ENCODE measurements at places on chromosomes 1 and 21.

- no peak for DNase-seq
Observed at GRCh38 chr1:46611691-46612221, 4.9 kb downstream of the MOB3C start.

- DNase-seq = no peak
Observed at GRCh38 chr1:82695443-82695842, 894.7 kb downstream of the ADGRL2 start.

DNA sequence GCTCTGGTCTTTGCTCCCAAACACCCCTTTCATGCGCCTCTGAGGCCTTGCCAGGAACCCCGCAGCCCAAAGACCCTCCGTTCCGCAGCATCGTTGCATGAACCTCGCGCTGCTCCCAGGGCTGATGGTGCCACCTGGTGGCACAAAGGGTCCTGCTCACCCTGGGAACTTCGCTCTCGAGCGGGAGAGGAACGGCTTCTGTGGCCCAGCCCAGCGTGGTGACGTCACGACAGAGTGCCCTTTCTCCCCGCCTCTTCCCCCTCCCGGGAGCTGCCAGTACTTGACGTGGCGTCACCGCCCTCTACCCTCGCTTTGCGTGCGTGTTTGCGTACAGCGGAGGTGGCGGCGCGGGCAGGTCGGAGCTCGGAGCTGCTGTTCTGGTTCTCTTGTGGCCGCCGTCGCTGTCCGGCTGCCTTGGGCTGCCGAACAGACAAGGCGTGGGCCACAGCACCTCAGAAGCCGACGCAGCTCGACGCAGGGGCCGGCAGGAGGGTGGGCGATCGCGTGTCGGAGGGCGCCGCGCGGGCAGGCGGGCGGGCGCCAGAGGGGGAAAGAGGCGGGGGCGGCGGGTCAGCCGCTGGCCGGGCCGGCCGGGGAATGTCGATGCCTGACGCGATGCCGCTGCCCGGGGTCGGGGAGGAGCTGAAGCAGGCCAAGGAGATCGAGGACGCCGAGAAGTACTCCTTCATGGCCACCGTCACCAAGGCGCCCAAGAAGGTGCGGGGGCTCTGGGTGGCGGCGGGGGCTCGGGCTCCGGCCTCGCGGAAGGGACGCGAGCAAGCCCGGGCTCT is at the start of gene AHCYL1:
AHCYL1 (plus strand) TSS at position 310 of the 791 bp plus-strand sequence; CDS start at position 598, 288 bp downstream.
- DNase-seq = peak; percentile 99

- DNase-seq = no peak
Observed at GRCh38 chr21:38467374-38467773, 30.9 kb downstream of the ERG start.

- DNase-seq = no peak
Observed at GRCh38 chr1:1080951-1081310, 6.8 kb upstream of the RNF223 start.

DNA sequence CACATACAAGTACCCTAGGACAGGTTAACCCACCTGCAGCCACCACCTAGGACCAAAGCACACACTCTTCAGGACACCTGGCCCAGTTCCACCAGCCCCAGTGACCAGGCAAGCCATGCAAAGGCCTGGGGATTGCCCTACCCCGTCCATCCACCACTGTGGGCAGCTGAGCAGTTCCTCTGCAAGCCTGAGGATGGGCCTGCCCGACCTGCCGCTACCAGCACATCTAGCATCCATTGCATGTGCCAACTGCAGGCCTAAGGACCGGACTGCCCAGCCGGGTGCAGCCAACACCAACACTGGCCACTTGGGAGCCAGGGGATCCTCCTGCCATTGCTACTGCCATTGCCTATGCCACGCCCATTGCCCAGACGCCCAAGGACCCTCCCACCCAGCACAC is 558.3 kb downstream of the SMYD3 start:
- DNase-seq = no peak

DNA sequence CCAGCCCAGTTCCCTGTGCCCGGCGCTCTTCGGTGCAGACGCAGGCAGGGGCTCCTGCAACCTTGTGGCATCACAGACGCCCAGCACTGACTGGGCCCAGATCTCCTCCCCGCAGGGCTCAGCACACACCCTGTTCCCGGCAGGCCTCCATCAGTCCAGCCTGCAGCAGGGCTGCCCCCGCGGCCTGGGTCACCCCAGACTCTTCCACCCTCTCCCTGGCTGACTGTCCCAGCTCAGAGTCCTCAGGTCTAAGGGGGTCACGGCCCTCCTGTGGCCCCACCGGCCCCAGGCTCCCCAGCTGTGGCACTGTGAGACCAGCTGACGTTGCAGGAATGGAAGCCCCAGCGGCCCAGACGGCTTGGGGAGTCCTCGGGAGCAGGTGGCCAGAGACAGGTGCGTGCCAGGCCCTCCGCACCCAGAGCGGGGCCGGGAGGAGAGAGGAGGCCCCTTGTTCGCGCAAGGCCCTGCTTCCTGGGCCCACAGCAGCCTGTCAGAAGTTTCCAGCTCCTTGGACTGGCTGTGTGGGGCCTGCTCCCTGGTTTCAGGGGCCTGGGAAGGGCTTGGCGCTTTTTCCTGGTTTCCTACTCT is 4.2 kb downstream of the B3GALT6 start:
- DNase-seq = no peak

- DNase-seq = no peak
Observed at GRCh38 chr1:173418107-173418985, 58.8 kb upstream of the PRDX6 start.

- DNase-seq = no peak
Observed at GRCh38 chr1:220884109-220884980, 5.1 kb downstream of the HLX start.

DNA sequence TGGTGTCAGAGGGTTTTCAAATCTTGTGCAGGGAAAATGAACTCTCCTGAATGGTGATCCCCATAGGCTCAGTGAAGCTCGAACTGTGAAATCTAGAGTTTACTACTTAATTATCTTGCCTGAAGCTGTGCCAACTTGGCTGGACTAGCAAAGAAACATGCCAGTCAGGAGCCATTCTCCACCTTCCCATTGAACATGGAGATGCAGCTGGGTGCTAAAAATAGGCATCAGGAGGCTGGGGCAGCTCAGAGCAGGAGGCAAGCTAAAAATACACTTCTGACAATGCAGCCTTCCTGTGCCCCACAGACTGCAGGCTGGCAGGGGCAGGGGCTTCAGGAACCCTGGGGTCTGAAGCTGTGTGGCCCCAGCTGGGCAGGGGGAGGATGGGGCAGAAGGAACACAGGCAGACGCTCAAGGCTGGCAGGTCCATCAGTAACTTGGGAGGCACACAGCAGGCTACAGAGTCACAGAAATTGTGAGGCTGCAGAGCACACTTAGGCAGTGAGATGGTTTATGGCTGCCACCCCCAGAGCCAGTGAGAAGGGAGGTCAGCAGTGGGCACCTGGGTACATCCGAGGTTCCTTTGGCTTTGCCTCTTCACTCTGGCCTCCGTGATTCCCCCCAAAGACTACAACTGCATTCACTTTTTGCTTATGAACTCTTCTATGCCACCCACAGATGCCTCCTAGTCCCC is 155.4 kb upstream of the KCND3 start:
- DNase-seq = no peak

DNA sequence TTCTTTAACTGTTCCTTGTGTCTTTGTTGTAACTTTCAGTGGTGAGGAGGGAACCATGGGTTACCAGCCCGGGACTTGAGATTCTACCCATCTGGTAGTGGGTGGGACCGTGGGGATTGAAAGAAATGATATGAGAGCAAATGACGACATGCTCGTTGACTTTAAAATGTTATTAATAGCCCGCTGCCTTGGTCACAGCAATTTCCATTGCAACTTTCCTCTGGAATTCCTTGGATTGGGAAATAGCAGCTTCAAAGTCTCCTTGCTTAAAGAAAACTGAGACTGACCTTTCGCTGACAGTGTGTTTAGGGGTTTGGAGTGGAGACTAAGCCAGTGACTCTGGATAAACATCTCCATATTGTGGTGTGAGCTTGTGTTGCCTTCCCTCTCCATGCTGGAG is 44.2 kb upstream of the MARK1 start:
- DNase-seq = no peak

- DNase-seq = no peak
Observed at GRCh38 chr1:66048011-66048410, 255.3 kb downstream of the PDE4B start.

- no peak for DNase-seq
Observed at GRCh38 chr21:34221331-34222030, 142.3 kb upstream of the KCNE2 start.

DNA sequence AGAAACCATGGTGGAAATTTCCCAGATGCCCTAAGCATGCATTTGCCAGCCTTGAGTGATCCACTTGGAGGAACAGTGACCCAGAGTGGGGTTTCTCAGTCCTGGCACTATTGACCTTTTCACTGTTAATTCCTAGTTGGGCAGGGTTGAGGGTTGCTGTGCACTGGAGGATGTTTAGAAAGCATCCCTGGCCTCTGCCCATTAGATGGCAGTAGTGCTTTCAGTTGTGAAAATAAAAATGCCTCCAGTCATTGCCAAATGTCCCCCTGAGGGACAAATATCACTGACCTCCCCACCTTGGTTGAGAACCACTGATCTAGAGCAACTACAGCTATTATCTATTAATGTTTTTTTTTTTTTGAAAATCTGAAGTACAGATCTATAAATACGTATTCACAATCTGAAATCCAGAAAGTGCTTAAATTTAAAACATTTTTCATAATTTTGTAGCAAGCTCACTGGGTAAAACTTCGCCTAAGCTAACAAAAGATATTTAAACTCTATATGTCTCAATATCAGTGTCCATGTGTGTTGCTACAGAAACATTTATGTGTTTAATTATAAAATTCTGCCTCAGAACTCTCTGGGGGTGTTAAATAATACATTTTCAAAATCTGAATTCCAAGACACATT is 27.3 kb downstream of the F3 start:
- no peak for DNase-seq

GRCh38 chr1:116379674-116380498 is 6.8 kb downstream of the ATP1A1 start:
- no peak for DNase-seq

DNA sequence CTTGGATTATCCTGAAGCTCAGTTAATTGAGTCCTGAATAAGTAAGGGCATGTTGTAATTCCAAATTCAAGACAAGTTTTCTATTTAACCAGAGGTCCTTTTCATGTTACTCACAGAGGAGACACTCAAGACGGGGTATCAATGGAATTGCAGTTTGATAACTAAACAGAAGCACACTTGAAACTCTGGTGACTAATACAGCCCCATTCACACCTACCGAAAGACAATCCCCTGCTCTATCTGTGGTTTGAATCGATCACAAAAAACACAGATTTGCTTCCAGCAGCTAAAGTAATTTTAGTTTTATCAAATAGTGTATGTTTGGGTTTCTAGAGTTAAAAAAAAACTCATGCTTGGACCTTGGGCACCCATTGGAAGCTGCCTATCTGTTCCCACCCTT is 60.4 kb downstream of the TEX35 start:
- no peak for DNase-seq

GRCh38 chr1:205447457-205448341 is 8.1 kb downstream of the BLACAT1 start:
- DNase-seq = no peak

DNA sequence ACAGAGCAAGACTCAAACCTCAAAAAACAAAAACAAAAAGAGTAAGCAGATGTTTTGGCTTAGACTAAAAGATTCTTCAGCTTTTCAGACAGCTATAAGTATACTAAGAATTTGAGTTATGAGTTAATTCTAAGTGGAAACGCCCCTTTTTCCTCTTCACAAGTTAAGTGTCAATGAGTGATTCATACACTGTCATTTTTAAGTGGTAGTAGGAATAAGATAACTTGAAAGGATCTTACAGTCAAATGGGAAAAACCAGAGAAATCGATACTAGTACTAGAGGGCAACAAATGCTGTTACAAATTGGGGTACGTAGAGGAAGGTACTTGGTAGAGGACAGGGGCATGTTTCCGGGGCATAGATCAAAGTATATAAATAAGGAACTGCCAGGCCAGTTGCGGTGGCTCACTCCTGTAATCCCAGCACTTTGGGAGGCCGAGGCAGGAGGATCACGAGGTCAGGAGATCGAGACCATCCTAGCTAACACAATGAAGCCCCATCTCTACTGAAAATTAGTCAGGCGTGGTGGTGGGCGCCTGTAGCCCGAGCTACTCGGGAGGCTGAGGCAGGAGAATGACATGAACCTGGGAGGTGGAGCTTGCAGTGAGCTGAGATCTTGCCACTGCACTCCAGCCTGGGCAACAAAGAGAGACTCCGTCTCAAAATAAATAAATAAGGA is 7.4 kb downstream of the H3-3A start:
- no peak for DNase-seq

DNA sequence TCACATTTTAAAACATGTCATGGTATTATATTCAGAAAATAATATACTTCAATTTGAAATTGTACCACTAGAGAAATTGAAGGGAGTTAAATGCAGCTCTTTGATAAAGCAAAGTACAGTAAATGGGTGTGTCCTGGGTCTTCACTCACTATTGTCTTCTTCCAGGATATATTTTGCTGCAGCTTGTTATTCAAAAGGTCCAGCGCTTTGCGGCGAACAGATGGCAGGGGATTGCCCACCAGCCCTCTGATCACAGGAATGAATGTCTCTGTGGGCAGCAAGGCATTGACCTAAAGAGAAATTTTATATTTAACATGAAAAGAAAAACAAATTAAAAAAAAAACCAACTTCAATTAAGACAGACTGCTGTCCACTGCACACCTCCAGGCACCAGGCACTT is 35.1 kb downstream of the LGALS8 start:
- DNase-seq = no peak

DNA sequence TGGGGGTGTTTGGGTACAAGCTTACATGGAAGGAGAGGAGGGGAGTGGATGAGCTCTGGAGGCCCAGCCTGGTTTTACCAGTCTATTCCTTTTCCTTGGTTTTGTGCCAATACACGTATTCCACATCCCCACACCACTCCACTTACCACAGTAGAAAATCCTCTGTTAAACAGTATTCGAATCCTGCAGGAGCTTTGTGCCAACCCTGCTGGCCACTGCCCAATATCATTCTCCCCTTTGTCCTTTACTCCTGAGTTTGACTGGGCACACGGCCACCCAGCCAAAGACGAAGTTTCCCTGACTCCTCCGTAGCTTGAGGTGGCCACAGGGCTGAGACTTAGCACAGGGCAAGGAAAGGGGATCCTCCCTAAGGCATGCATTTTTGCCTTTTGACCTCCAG is 61.6 kb downstream of the TMCO4 start:
- DNase-seq = no peak

DNA sequence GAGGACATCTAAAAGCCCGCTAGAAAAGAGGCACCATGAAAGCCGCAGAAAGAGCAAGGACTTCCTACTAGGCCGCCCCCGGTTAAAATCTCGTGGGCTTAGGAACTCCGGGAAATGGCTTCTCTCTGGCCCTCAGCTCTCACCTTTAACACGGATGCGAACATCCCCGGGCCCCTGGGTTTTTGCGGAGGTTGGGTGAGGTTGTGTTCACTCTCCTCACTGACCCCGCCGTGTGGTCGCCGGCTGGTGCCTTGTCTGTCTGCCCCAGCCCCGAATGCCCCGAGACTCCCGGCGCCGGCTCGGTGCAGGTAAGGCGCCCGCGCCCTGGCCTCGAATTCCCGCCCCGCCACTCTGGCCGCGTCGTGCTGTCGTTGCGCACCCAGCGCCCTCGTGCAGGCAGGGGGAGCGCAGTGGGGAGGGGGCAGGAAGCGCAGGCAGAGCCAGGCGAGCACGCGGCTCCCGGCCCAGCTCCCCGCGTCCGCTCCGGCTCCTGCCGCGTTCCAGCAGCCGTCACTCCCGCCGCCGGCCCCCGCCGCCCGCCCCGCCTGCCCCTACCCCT is at the start of gene SHISAL2A:
SHISAL2A (plus strand) TSS at position 437 of the 559 bp plus-strand sequence. CDS start 326 bp downstream, outside the sequence.
- DNase-seq = peak; percentile 23

GRCh38 chr1:52022133-52022532 is 11.5 kb downstream of the KTI12 start:
- DNase-seq = no peak

- no peak for DNase-seq
Observed at GRCh38 chr1:206010060-206010459, 6.9 kb upstream of the RAB7B start.
